ENCODE measurements at places on chromosomes 16 and 17.
A peak's percentile ranks its signal among the peaks of the same experiment; 100 is the strongest.

DNA sequence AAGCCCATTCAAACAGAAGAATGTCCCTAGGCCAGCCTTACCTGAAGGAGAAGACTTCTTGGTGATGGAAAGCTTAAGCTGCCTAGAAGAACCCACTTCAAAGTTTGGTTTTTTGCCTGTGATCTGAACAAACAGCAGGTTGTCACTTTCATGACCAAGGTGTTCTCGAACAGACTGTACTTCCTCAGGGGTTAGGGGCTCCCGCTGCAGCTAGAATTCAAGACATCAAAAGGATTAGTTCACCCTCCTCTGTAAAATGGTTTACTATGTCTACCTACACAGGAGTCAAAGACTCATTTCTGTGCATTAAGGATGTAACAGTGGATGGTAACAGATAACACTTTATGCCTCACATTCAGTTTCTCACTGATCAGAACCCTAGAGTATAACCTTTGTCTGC lies 13.2 kb downstream of the CIAPIN1 start:
- DNase-seq, result no peak
- peaks cover 81% of the 10 kb centered on the region for H3K36me3 ChIP-seq
- no peaks in the 10 kb centered on the region for H3K4me1 ChIP-seq
- H3K27ac ChIP-seq, result no peak overlapping the region

DNA sequence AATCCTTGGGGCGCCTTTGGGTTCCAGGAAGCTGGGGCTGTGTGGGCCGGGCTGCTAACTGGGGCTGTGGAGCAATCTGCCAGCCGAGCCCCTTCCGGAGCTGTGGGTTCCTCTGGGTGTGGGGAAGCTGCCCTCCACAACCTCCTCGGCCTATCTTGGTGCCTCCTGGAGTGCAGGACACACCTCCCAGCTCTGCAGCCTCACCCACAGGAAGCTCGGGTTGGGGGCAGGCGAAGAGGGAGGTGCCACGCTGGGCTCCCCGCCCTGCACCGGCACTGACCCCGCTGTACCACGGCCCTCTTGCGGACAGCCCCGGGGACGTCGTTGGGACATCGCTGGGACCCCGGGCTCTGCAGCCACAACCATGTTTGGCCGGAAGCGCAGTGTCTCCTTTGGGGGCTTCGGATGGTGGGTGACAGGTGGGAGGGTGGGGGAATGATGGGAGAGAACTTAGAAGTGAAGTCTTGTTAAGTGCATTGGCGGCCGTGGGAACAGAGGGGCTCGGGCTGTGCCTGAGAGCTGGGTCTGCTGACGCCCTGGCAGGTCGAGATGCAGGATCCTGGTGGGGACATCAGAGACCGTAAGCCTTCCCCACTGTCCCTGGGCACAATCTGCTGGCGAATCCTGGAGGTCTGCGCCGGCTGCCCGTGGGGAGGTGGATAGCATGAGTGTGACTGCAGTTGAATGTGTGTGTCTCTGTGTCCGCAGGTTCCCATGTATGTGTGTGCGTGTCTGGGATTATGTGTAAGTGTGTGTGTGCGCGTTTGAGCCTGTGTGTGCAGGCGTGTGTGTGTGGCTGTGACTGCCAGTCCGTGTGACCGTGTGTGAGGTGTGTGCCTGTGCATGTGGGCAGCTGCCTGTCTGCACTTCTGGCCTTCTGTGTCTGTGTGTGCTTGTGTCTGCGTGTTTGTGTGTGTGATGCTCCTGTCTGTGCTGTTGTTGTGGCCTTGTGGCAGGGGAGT lies at the start of gene RAP1GAP2:
Gene RAP1GAP2 (plus strand): TSS at position 275 of the 962 bp plus-strand sequence. CDS start 90 bp downstream, at position 365.
- no peak for DNase-seq
- H3K27me3 ChIP-seq, result peaks cover 4% of the 10 kb centered on the region
- no peak within 1 kb of the TSS for H3K4me3 ChIP-seq
- no peaks in the 10 kb centered on the region for H3K36me3 ChIP-seq
- H3K4me1 ChIP-seq, result no peaks in the 10 kb centered on the region
- H3K27ac ChIP-seq, result no peak within 1 kb of the TSS

DNA sequence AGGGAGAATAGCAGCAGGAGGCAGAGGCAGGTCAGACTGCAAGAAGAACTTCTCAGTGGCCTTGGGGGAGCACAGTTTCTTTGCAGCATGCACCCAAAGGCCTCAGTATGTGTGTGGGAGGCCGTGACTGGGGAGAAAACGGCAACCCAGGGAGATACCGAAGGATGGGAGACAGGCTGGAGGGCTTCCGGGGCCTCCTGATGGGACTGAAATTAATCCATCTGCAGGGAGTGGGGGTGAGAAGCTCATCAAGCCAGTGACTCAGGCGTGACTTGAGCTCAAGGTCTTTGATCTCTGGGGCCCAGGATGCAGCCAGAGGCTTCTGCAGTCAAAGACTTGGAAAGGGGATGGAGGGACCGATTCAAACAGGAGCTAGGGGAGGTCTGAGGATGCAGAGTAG lies 5.1 kb upstream of the C17orf113 start:
- H3K27me3 ChIP-seq, result no peaks in the 10 kb centered on the region
- no peaks in the 10 kb centered on the region for H3K4me1 ChIP-seq
- H3K4me3 ChIP-seq, result no peak overlapping the region
- H3K27ac ChIP-seq, result no peak overlapping the region
- H3K36me3 ChIP-seq, result no peaks in the 10 kb centered on the region

GRCh38 chr16:83970430-83970815 lies 2.4 kb downstream of the NECAB2 start:
- no peak overlapping the region for H3K4me3 ChIP-seq
- no peaks in the 10 kb centered on the region for H3K36me3 ChIP-seq
- peaks cover 7% of the 10 kb centered on the region for H3K27me3 ChIP-seq

DNA sequence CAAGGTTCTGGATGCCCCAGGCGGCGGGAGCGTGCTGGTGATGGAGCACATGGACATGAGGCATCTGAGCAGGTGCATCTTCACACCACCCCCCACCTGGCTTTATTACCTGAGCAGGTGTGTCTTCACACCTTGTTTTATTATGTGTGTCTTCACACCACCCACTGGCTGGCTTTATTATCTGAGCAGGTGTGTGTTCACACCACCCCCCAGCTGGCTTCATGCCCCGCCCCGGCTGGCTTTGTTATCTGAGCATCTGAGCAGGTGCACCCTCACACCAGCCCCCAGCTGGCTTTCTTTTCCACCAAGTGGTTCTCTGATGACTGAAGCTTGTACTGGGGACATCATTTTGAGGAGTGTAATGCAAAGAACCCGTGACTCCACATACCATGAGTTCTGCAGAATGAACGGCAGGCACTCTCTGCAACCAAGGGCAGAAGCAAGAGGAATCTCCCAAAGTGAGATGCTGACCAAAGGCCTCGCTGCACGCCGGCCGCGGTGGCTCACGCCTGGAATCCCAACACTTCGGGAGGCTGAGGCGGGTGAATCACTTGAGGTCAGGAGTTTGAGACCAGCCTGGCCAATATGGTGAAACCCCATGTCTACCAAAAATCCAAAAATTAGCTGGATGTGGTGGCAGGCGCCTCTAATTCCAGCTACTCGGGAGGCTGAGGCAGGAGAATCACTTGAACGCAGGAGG lies 2.6 kb downstream of the FN3KRP start:
- peaks cover 13% of the 10 kb centered on the region for H3K4me1 ChIP-seq
- H3K36me3 ChIP-seq, result peaks cover 5% of the 10 kb centered on the region
- no peak overlapping the region for H3K27ac ChIP-seq
- H3K4me3 ChIP-seq, result no peak overlapping the region
- DNase-seq, result no peak

DNA sequence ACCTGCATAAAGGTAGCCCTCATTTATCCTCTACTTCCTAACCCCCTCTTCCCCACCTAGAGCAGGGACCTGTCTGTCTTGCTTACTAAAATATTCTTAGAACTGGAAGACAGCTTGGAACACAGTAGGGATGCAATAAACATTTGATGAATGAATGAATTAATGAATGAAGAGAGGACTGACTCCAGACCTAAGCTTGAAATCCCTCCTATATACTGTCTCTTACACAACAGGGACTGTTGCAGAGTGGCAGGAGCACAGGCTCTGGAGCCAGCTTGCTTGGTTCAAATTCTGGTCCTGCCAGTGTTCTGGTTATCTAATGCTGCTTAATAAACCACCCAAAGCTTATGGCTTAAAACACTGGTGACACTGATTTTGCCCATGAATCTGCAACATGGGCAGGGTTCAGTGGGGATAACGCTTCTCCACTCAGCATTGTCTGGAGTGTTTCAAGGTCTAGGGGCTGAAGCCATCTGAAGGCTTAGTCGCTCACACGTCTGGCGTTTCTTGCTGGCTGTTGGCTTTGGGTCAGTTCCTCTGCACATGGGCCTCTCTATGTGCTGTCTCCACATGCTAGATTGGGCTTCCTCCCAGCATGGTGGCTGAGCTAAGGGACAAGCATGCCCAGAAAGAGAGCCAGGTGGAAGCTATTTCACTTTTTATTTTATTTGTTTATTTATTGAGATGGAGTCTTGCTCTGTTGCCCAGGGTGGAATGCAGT lies 12.8 kb upstream of the RAP1GAP2 start:
- H3K27ac ChIP-seq, result no peak overlapping the region
- no peak for DNase-seq
- H3K27me3 ChIP-seq, result peaks cover 5% of the 10 kb centered on the region

- no peak overlapping the region for H3K27ac ChIP-seq
- no peaks in the 10 kb centered on the region for H3K27me3 ChIP-seq
- peaks cover 22% of the 10 kb centered on the region for H3K4me1 ChIP-seq
Observed at GRCh38 chr17:8466873-8467272, 31.2 kb downstream of the NDEL1 start.

DNA sequence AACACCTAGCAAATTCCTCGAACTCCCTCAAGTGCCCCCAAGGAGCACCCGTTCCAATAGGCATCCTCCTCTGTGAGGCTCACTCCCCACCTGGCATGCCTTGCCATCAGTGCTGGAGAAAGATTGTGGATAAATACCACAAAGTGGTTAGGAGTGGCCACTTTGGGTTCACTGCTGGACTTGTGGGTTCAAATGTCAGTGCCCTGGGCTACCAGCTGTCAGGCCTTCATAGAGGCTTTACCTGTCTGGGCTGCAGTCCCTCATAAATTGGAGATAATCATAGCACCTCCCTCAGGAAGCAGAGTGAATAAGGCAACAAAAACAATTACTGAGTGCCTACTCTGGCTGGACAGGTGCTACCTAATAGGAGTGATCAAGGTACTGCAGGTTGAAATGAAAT lies 1.5 kb upstream of the SYT17 start:
- H3K27me3 ChIP-seq, result peaks cover 31% of the 10 kb centered on the region
- no peak overlapping the region for H3K27ac ChIP-seq
- H3K36me3 ChIP-seq, result no peaks in the 10 kb centered on the region

GRCh38 chr17:73693071-73693470 lies 48.8 kb upstream of the SDK2 start:
- H3K36me3 ChIP-seq, result no peaks in the 10 kb centered on the region
- H3K27me3 ChIP-seq, result peaks cover 2% of the 10 kb centered on the region
- DNase-seq, result no peak
- H3K27ac ChIP-seq, result no peak overlapping the region
- no peak overlapping the region for H3K4me3 ChIP-seq

GRCh38 chr17:79923974-79924638 lies 84.9 kb upstream of the CBX4 start:
- peaks cover 7% of the 10 kb centered on the region for H3K4me1 ChIP-seq
- no peaks in the 10 kb centered on the region for H3K27me3 ChIP-seq
- H3K27ac ChIP-seq, result no peak overlapping the region
- DNase-seq, result peak; percentile 71

DNA sequence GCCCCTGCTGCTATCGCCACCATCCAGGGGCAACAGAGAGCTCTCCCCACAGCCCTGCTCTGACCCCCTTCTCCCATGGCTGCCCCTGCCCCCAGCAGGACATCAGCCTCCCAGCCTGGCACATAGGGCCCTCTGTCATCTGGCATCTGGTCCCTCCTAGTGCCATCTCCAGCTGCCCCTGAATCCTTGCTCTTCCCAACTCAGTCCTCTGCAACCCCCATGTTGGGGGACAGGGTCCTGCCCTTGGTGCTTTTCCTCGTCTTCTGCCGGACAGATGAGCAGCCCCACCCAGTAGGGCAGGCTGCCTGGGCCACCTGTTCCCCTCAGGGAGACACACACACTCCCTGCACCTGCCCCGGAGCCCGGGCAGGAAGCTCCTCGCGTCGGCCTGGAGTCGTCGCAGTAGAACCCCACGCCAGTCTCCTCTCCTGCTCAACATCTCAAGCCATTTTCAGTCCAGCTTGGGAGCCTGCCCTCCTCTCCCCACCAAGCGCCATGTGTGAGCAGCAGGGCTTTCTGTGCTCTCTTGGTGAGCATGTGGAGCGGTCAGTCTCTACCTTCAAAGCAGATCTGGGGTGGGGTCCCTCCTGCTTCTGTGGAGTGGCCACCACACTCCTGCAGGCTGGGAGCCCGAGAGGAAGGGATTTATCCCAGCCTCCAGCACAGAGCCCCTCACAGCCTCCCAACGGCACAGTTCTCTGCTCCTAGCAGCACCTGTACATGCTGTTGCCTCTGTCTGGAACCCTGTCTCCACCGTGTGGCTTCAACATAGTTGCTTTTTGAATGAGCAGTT lies 28.2 kb downstream of the TNFRSF13B start:
- H3K4me3 ChIP-seq, result no peak overlapping the region
- no peaks in the 10 kb centered on the region for H3K27me3 ChIP-seq
- no peak for DNase-seq
- H3K27ac ChIP-seq, result no peak overlapping the region
- H3K36me3 ChIP-seq, result no peaks in the 10 kb centered on the region

- peak; percentile 67 for DNase-seq
- no peaks in the 10 kb centered on the region for H3K27me3 ChIP-seq
- no peaks in the 10 kb centered on the region for H3K36me3 ChIP-seq
- no peak overlapping the region for H3K4me3 ChIP-seq
- H3K4me1 ChIP-seq, result no peaks in the 10 kb centered on the region
Observed at GRCh38 chr16:81940781-81941560, 70.3 kb downstream of the SDR42E1 start.

DNA sequence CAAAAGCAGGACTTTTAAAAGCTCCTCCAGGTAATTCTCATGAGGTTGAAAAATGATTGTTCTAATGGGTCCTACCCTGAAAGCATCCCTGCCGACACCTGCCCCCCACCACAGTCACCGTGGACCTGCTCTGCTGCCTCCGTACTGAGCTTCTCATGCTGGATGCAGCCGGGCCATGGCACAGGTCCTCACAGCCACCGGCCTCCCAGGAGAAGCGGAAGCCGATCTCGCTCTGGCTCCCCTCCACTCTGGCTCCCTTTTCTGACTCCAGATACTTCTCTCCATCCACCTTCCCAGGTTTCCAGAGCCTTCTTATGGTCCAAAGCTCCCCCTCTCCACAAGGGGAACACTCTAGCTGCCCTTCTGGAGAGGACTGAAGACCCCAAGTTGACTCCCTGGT lies 10.2 kb downstream of the RPRML start:
- no peak overlapping the region for H3K27ac ChIP-seq
- no peaks in the 10 kb centered on the region for H3K4me1 ChIP-seq
- DNase-seq, result no peak
- no peak overlapping the region for H3K4me3 ChIP-seq
- H3K27me3 ChIP-seq, result peaks cover 6% of the 10 kb centered on the region

DNA sequence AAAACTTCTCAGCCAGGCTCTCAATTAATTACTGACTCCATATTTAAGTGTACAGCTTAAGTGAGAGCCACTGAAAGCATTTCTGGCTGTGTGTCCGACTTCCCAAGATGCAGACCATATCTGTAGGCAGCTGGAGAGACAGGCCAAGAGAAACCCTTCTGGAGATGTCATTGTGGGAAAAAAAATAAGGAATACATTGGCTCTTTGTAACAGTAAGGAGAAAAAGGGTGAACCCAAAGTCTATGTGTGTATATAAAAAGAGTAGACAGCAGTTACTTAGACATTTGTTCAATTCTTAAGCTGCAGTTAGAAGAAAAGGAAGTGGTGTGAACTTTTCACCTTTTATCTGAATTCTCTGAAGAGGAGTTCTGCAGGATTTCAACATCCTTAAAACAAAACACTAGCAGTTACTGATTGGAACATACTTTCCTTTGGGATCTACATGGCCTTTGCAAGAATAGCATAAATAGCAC lies 21.7 kb downstream of the FAM117A start:
- no peak overlapping the region for H3K27ac ChIP-seq
- no peaks in the 10 kb centered on the region for H3K36me3 ChIP-seq
- no peak for DNase-seq
- no peak overlapping the region for H3K4me3 ChIP-seq
- no peaks in the 10 kb centered on the region for H3K4me1 ChIP-seq
- H3K27me3 ChIP-seq, result no peaks in the 10 kb centered on the region

All from A673 (cell line).